Smooth muscle cell of trachea (primary cell): ENCODE measurements at places on chromosomes 11 and 22. TPM values are rescaled to one million over a fixed set of nuclear protein-coding genes. Genes with fewer than 3 reads are reported as not detected.

UPK3A gene
- total RNA-seq: not detected in 2 replicates

SDF2L1 gene
- 18.5 and 30.7 TPM in 2 replicates for total RNA-seq

CD248 gene
- total RNA-seq: 341 and 371 TPM in 2 replicates

RASGRP2 gene
- total RNA-seq: 0.29 and 0.50 TPM in 2 replicates

OR10A6 gene
- total RNA-seq: under 0.01 TPM in 1 of 2 replicates, not detected in the other

APOL1 gene
- total RNA-seq: 33.2 and 57.9 TPM in 2 replicates

OR2D2 gene
- total RNA-seq: 0.29 and 0.50 TPM in 2 replicates

SYT7 gene
- 12.1 and 22.7 TPM in 2 replicates for total RNA-seq

GAL gene
- total RNA-seq: 2.0 and 4.8 TPM in 2 replicates

KDM4E gene
- not detected in 2 replicates for total RNA-seq

PDGFD gene
- 0.15 and 0.50 TPM in 2 replicates for total RNA-seq

SLC37A4 gene
- 8.9 and 12.8 TPM in 2 replicates for total RNA-seq

SERPING1 gene
- 9.6 and 26.0 TPM in 2 replicates for total RNA-seq

SLC22A12 gene
- total RNA-seq: not detected in 2 replicates

CHRNA10 gene
- 0.29 and 0.50 TPM in 2 replicates for total RNA-seq

LSP1 gene
- 3.2 and 19.0 TPM in 2 replicates for total RNA-seq

SPON1 gene
- 0.44 and 0.66 TPM in 2 replicates for total RNA-seq

SERHL2 gene
- 8.8 and 10.3 TPM in 2 replicates for total RNA-seq
